Bronchus fibroblast of lung (primary cell): ENCODE measurements at places on chromosomes 1 and 21. TPM values are rescaled to one million over a fixed set of nuclear protein-coding genes. Genes with fewer than 3 reads are reported as not detected.

The TCHHL1 gene
- not detected in 2 replicates for total RNA-seq

The NBPF4 gene
- total RNA-seq = not detected in 2 replicates

The HTR6 gene
- total RNA-seq = not detected in 2 replicates

The AGBL4 gene
- 0.15 TPM in 1 of 2 replicates, not detected in the other for total RNA-seq

The NR5A2 gene
- not detected in 2 replicates for total RNA-seq

The ABCB10 gene
- total RNA-seq = 10.3 and 14.8 TPM in 2 replicates

The KDM5B gene
- 21.9 and 26.4 TPM in 2 replicates for total RNA-seq
